Umbilical cord (tissue), 2 donors: ENCODE measurements at places on chromosomes 6 and 20. TPM values are rescaled to one million over a fixed set of nuclear protein-coding genes. Genes with fewer than 3 reads are reported as not detected.

DNA sequence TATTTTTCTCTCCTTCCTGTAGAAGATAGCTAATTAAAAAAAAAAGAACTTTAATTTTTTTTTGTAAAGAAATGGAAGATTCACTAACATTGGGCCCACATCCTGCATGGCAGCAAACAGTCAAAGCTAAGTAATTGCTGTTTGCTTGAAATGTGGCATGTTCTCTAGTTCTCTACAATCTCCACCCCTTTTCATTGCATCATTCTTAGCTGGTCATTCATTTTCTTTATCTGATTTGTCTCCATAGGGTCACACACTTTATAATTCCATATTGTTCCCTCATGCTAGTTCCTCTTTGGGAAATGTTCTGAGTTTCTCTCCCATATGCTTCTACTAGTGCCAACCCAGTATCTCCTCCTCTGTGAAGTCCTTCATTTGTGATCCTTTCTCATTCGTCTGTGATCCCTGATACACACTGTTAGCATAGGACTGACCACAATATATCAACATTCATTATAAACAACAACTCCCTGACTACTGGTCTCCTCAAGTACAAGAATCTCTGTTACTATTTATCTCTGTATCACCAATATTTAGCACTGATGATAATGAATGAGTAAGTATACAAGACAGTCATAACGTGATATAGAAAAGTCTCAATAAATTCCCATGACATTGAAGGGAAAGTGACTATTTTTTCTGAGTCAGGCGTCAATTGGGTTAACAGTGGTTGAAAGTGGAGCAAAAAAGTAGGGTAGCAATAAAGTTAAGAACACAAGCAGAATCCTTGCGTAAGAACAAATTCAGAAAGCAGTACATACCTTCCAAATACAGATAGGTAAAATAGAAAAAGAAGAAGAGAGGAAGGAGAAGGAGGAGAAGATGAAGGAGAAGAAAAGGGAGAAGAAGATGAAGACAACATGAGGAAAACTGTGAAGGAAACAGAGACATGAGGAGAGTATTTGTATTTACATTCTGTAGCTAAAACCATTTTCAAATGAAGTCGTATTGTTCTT is 33.2 kb upstream of the MYB start:
- DNase-seq = no peak

GRCh38 chr6:23027281-23027680 is 457.9 kb downstream of the HDGFL1 start:
- no peak for DNase-seq

- peak; percentile 18 for DNase-seq
Measured at GRCh38 chr6:131116755-131117360, 18.4 kb upstream of the AKAP7 start.

Gene SLC22A1
- total RNA-seq = 1.7 TPM
